ENCODE measurements at places on chromosomes 6 and 20.

- H3K36me3 ChIP-seq = no peaks in the 10 kb centered on the region
- H3K27me3 ChIP-seq = no peaks in the 10 kb centered on the region
- no peak overlapping the region for H3K27ac ChIP-seq
- no peaks in the 10 kb centered on the region for H3K4me1 ChIP-seq
- no peak for DNase-seq
These were observed 15.4 kb upstream of the IL22RA2 start for GRCh38 chr6:137188855-137189254.

DNA sequence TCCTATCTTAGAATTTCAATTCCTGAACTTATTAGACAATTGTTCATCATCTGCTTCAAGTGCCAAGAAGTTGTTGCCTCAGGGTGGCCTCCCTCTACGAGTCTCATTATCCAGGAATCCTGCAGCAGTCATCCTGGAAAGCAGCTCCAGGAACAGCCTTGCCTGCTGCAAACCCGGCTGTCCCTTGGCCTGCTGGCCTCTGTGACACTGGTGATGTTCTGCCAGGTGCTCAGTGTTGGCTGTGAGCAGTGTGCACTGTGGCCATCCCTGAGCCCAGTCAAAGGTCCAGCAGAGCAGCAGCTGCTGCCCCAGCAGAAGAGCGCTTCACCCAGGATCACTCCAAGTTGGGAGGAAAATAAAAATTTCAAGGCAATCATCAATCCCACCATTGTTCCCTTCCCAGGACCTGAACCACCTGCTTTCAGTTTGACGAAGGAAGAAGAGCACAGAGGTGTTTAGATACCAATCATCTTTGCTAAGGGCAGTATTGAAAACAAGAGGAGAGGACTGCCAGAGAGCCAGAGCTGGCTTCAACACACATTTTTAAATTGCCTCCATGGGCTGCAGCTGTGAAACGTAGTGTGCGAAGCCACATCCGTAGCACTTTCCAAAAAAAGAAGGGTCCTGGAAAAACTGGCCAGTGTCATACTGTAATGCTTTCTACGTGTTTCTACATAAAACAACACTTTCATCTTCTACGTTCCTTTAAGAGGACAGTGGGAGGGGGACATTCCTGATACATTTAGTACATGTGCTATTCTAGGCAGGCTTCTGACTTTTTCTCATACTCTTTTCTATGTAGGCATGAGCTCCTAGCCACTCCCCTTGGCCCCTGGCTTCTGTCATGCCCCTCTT is 7.2 kb upstream of the FAM50B start:
- H3K27ac ChIP-seq = peak overlapping the region; percentile 85
- H3K27me3 ChIP-seq = no peaks in the 10 kb centered on the region
- H3K36me3 ChIP-seq = no peaks in the 10 kb centered on the region
- peaks cover 7% of the 10 kb centered on the region for H3K4me1 ChIP-seq

DNA sequence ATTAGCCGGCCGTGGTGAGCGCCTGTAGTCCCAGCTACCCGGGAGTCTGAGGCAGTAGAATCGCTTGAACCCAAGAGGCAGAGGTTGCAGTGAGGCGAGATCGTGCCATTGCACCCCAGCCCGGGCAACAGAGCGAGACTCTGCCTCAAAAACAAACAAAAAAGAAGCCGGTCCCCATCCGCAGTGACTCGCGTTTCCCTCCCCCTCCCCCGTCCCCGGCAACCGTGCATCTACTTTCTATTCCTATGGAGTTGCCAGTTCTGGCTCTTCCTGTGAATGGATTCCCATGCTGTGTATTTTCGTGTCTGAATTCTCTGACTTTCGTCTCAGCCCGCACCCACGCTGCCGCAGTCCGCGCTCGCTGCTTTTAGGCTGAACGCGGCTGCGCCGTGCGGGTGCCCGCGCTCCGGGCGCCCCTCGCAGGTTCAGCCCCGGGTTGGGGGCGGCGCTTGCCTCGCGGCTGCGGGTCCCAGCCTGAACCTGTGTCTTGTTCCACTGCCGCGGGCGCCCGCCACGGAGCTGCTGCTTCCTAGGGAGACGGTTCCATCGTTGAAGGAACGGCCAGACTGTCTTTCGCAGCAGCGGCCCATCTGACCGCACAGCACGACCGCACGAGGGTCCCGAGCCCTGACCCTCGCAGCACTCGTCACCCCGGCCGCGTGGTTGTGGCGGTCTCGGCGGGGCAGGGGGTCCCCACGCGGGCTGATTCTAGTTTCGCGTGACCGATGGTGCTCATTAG is 1.1 kb upstream of the MRGBP start:
- peak overlapping the region; percentile 90 for H3K27ac ChIP-seq
- H3K36me3 ChIP-seq = peaks cover 21% of the 10 kb centered on the region
- DNase-seq = no peak

DNA sequence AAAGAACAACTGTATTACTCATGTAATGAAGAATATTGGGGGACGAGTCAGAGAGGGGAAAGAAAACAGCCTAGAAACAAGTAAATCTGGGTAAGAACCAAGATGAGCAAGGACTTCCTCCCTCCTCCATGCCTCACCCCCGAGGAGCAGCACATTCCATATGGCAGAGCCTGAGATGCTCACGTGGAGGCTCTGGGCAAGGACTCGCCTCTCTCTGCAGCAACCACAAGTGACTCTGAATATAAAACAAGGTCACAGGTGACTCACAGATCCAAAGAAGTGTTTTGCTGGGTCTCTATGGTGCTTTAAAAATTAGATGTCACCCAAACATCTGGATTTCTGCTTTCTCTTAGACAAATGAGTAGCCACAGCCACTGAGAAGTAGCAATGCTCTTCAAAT is 453.0 kb upstream of the SULF2 start:
- no peak overlapping the region for H3K4me3 ChIP-seq
- H3K36me3 ChIP-seq = no peaks in the 10 kb centered on the region
- no peak for DNase-seq
- no peaks in the 10 kb centered on the region for H3K4me1 ChIP-seq
- H3K27me3 ChIP-seq = no peaks in the 10 kb centered on the region

- H3K27ac ChIP-seq = no peak overlapping the region
- H3K4me1 ChIP-seq = no peaks in the 10 kb centered on the region
- no peak overlapping the region for H3K4me3 ChIP-seq
- no peak for DNase-seq
- H3K36me3 ChIP-seq = peaks cover 4% of the 10 kb centered on the region
These were observed 53.6 kb downstream of the ELOVL5 start for GRCh38 chr6:53295176-53295575.

- no peaks in the 10 kb centered on the region for H3K4me1 ChIP-seq
- no peaks in the 10 kb centered on the region for H3K27me3 ChIP-seq
- peak overlapping the region; percentile 53 for H3K4me3 ChIP-seq
- no peak overlapping the region for H3K27ac ChIP-seq
These were observed 2.4 kb downstream of the LAMA2 start for GRCh38 chr6:128885381-128885780.

DNA sequence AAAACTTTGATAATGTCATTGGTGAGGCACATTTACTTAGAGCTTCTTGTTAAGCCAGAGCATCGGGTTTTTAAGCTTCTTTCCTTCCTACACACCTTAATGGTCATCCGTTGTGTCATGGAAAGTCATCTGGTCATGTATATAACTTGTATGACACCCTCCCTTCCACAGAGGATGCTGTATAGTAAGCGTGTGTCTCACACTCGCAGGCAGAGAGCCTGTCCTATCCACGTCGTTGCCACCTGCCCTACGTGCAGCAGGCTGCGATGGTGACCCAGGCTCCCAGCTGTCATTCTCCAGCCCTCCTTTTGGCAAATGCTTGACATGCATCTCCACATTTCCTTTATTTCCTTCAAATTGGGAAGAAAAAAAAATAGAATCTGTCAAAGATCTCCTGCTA is 85.6 kb downstream of the MYB start:
- no peak overlapping the region for H3K4me3 ChIP-seq
- H3K36me3 ChIP-seq = no peaks in the 10 kb centered on the region
- DNase-seq = no peak
- H3K27me3 ChIP-seq = no peaks in the 10 kb centered on the region
- no peak overlapping the region for H3K27ac ChIP-seq

- H3K27ac ChIP-seq = no peak overlapping the region
- H3K36me3 ChIP-seq = no peaks in the 10 kb centered on the region
- H3K27me3 ChIP-seq = no peaks in the 10 kb centered on the region
- no peaks in the 10 kb centered on the region for H3K4me1 ChIP-seq
These were observed 71.3 kb upstream of the IYD start for GRCh38 chr6:150297327-150298029.

DNA sequence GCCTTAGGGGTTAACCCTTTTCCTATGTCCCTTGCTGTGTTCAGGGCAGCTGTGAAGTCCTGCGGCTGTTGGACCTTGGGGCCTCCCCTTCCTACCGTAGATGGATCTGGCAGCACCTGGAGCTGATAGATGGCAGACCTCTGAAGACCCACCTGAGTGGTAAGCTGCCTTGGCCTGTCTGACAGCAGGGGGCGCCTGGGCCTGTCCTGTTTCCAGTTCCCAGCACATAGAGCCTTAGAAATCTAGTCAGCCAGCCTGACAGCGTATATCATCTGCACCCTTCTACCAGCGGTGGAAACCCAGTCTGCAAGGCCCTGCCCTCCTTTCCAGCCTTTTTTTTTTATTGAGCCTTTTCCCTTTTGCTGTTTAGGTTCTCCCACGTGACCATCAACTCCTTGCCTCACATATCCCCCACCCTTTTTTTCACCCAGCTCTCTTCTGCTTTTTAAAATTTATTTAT is 26.6 kb downstream of the CNBD2 start:
- peak; percentile 88 for DNase-seq
- H3K27me3 ChIP-seq = no peaks in the 10 kb centered on the region
- H3K27ac ChIP-seq = no peak overlapping the region
- H3K4me3 ChIP-seq = no peak overlapping the region
- H3K36me3 ChIP-seq = no peaks in the 10 kb centered on the region

DNA sequence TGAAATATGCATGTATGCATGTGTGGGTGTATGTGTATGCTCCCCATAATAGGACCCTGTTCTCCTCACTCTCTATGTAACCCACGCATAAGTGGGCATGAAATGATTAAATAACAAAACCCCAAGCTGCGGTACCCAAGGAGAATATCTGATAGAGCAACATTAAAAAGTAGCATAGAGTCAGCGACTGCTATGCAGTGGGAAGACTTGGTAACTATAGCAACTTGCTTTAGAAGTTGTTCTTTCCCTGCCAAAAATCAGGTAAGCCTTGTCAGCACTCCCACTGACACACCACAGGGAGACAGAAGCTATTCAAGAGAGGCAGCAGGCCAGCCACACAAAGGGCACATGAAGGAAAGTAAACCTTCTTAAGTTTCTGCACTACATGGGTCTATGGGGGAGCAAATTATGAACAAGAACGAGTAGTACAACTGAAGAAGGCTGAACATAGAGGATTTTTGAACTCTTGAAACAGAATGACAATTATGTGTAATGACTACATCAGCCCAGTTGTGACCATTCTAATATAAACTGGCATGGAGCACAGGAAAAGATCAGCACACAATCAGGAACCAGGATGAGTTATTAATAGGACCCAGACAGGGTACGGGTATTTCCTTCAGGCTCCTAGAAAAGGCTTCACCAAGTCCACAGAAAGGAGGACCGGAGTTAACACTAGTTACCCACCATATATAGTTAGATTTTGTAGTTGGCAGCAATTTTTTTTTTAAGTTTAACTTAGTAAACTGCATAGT is 89.9 kb downstream of the GPR6 start:
- H3K4me3 ChIP-seq = no peak overlapping the region
- H3K4me1 ChIP-seq = no peaks in the 10 kb centered on the region
- no peak overlapping the region for H3K27ac ChIP-seq
- no peaks in the 10 kb centered on the region for H3K36me3 ChIP-seq
- H3K27me3 ChIP-seq = no peaks in the 10 kb centered on the region

GRCh38 chr20:51087266-51087665 is 64.4 kb upstream of the KCNG1 start:
- no peak overlapping the region for H3K27ac ChIP-seq
- no peaks in the 10 kb centered on the region for H3K4me1 ChIP-seq
- H3K4me3 ChIP-seq = no peak overlapping the region
- DNase-seq = no peak
- H3K27me3 ChIP-seq = no peaks in the 10 kb centered on the region

DNA sequence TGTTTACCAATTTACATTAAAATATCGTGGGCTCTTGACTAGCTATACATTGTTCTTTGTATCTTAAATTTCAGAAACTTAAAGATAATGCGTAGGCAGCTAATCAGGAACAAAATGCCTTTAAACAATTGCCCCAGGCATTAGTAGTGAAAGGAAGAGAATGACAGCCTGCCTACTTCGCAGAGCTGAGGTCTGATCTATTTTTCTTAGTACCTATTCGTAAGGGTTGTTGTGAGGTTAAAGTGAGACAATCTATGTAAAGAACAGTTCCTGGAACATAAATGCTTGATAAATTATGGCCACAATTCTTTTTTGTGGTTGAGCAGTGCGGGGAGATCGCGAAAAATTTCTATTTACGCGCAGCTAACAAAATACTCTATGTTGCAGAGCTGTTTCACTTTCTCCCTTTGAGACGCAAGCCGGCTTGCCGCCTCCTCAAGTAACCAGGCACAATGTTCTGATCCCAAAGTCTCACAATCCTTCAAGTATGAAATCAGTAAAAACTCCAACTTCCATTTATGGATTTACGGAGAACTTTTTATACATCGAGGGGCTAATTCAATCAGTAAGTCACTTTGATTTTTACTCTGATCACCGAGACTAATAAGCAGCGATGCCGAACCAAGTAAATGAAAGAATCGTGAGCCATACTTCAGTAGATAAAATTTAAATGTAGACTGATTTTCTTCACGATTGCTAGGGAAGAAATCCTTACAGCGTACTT is 878 bp upstream of the PNRC1 start:
- peak overlapping the region; percentile 86 for H3K4me3 ChIP-seq
- H3K4me1 ChIP-seq = no peaks in the 10 kb centered on the region
- H3K27ac ChIP-seq = peak overlapping the region; percentile 98
- H3K27me3 ChIP-seq = no peaks in the 10 kb centered on the region

DNA sequence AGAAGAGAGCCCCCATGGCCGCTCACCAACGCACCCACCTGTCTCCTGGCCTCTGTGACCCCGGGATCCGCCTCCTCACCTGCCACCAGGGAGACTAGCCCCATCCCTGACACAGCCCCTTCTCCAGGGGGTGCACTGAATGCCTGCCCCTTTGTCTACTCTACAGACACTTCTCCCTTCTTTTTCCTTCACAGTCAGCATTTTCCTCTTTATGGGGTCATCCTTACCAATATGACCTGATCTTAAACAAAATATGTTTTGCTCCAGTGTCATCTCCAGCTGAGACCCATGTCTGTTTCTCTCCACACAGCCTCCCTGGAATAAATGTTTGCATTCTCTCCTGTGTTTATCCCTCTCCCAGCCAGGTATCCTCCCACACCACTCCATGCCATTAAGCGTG is 14.6 kb upstream of the CCR6 start:
- H3K4me1 ChIP-seq = no peaks in the 10 kb centered on the region
- no peak overlapping the region for H3K27ac ChIP-seq
- H3K4me3 ChIP-seq = no peak overlapping the region
- DNase-seq = no peak
- H3K36me3 ChIP-seq = no peaks in the 10 kb centered on the region
